ENCODE measurements at places on chromosomes 1 and 21.

- no peak for DNase-seq
These were observed 380 bp downstream of the TFF2 start for GRCh38 chr21:42350318-42350910.

DNA sequence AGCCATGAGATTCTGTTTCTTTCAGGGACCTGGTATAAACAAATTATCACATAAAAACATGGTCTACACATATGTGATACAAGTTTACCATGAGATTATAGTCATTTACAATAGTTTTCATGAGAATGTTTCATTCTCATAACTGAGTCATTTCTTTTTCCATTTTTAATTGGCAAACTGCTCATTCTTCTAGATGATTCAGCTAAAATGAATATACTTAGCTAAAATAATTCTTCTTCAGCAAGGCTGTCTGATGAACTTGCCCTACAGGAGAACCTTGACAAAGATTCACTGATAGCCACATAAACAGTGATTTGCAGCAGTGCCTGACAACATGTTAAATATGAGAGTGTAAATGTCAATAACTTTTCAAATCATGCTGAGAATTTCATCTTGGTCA, 253.2 kb downstream of the FMN2 start:
- no peak for DNase-seq

DNA sequence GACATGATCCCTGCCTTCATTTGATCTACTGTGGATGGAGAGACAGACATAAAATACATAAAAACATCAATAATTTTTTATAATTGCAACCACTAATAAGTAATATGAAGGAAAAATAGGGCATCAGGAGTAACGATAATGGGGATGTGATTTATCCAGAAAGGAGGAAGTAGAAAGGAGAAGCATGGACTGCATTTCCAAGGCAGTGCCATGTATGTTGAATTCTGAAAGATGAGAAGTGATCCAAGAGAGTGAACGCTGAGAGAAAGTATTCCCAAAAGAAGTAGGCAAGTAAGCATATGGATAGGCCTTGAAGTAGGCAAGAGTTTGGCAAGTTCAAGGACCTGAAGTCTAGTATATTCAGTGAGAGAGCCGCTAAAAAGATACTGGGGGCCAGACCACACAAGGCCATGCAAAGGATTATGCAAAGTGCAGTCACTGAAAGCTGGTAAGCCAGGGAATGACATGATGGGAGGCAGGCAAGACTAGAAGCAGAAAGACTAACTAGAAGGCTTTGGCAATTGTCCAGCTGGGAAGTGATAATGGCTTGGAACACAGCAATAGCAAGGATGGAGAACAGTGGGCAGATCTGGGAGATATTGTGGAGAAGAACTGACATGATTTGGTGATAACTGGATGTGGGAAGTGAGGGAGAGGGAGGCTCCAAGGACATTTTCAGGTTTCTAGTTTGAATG, 85.9 kb downstream of the TM2D1 start:
- DNase-seq: no peak

DNA sequence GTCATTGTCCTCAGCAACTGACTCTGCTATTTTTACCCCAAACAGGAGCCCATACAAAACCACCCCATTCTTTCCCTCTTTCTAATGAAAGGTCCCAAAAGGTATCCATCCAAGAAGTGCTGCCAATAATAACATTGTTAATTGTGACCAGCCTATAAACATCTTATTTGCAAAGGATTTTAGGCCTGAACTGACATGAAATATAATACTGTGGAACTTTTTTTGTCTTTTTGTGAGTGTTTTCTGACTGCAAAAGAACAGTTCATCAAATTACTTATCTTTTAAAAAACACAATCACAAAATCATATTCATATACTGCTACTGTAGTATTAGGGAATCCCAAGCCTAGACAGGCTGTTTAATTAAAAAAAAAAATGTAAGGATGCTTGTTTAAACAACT, 3.4 kb downstream of the PIGM start:
- no peak for DNase-seq

- DNase-seq: peak; percentile 42
These were observed 66.1 kb downstream of the CD2 start for GRCh38 chr1:116820369-116820768.

- DNase-seq: no peak
These were observed 164.4 kb downstream of the EDEM3 start for GRCh38 chr1:184590163-184590750.

- DNase-seq: no peak
These were observed 11.2 kb upstream of the CAPN2 start for GRCh38 chr1:223700942-223701637.

DNA sequence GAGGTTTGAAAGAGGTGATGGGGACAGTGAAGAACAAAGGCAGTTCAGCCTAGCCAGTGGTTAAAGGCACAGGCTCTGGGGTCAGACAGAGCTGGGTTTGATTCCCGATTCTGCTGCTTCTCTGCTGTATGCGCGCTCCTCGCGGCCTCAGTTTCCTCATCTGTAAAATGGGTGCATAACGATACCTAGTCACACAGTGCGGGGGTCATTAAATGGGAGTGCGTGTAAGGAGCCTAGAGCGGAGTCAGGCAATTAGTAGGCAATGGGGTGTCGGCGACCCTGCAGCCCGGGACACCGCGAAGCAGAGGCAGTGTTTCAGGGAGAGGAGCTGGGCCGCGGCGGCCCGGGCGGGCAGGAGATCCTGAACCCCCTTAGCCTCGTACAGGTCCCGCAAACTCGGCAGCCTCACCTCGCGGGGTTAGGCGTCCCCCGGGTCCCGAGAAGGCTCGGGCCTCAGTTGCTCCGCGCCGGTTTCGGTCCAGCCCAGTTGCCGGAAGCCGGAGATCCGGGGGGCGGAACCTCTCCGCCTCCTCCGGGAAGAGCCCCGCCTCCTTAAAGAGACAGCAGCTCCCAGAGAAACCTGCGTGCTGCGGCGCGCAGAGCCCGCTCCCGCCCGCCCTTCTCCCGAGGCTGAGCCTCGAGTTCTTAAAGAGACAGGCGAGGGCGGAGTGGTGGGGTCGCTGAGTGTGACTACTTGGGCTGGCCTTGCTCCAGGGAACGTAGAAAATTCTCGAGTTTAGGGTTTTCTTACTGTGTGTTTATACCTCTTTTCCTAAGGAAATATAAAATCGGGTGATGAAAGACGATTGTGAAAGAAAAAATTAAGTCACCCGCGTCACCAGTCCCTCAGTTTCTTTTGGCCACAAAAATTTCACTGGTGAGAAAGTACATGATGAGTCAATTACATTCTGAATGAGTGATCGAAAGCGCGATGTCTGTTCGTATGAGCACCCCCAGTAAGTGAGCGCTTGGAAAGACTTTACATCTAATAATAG, at the start of gene YIPF1:
Gene YIPF1, minus strand, starts transcription at position 494 of the 995 bp plus-strand sequence. CDS start 860 bp downstream, outside the sequence.
- peak; percentile 93 for DNase-seq

GRCh38 chr1:2559509-2560298, 3.5 kb downstream of the TNFRSF14 start:
- DNase-seq: no peak
